AG09309 (cell line): ENCODE measurements at places on chromosomes 1 and 21.
A peak's percentile ranks its signal among the peaks of the same experiment; 100 is the strongest.

DNA sequence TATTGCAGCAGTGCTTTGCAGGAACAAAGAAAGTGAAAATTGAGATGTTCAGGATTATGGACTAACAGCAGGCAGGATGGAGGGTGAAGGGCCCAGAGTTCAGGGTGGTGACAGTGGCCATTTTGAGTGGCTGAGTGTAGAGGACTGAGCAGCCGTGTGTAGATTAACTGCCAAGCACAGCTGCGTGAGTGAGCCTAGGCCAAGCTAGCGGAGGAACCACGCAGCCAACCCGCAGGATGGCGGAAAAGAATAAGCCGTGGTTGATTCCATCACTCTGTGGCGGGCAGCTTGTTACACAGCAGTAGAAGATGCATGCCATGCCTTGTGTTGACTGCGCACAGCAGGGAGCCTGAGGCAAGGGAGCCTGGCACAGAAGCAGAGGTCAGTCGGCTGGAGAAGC lies 102.5 kb upstream of the KIF26B start:
- no peak for DNase-seq

- no peak for DNase-seq
These were observed 65.6 kb upstream of the ERRFI1 start for GRCh38 chr1:8091691-8092090.

- DNase-seq = peak; percentile 44
These were observed 89.6 kb upstream of the EDN2 start for GRCh38 chr1:41573785-41574713.

GRCh38 chr1:55773211-55773940 lies 558.2 kb upstream of the USP24 start:
- DNase-seq = no peak

DNA sequence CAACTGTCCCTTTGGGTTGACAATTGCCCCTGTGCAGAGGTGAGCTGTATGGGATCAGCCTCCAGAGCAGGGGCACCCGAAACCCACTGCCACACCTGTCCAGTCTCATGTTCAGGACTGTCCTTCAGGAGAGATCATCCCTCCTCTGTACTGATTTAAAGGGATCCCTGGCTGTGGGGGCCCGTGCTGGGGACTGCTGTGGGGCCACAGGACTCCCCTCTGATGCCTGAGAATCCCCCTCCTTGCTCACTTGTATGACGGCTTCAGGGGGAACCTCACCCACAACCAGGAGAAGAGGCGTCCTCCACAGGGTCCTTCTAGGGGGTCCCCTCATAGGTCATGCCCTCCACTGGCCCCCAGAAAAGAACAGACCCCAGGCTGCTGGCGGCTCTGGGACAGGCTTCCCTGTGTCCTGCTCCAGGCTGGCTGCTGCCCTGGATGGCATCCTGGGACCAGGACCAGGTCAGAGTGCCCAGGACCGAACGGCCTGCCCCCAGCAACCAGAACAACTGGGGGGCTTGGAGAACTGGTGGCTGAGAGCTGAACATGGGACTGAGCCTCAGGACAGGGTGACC lies 77.5 kb upstream of the ACTRT2 start:
- DNase-seq = no peak

GRCh38 chr1:179036844-179037465 lies 11.3 kb downstream of the FAM20B start:
- DNase-seq = no peak

- no peak for DNase-seq
These were observed 2.9 kb upstream of the LRP8 start for GRCh38 chr1:53330819-53331218.

DNA sequence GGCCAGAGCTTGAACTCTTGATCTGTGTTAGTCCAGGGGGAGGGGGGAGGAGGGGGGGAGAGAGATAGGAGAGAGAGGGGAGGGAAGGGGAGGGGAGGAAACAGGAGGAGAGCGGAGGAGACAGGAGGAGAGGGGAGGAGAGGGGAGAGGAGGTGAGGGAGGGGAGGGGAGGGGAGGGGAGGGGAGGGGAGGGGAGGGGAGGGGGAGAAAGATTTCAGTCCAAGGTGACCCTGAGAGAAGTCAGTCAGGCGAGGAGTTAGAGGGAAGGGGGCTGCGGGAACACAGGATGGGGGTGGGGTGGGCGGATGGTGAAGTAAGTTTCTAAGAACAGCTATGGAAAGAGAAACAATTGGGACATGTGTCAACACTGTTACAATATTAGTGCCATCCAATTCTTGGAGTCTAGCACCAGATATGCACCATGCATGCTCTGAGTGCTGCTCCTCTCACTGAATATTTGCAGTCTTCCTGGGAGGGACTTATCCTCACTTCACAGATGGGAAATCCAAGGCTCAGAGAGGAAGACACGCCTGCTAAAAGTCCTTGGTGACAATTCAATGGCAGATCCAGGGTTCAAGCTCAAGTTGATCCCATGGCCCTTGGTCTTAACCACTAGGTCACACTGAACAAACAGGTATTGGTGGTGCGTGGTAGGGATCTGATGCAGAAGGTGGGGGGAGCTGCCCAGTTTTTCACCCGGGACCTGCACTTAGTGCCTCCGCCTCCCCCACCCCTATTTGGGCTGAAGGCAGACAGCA lies 42.5 kb upstream of the ECE1 start:
- DNase-seq = no peak

- no peak for DNase-seq
These were observed 141.0 kb upstream of the JUN start for GRCh38 chr1:58924821-58925220.

DNA sequence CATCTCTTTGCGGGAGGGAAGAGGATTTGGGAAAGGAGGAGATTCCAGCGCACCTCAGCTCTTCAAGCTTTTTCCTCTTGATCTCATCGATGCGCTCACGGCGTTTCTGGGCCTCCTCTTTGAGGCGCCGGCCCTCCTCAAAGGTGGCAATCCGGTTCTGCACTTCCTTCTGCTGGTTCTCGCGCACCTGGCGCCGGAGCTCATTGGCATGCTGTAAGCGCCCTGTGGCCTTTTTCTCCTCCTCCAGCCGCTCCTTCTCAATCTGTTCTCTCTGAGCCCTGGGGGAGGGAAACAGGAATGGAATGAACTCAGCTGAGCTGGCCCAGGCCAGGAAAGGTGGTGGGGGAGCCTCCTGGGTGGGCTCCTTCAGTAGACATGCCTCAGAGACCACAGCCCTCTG lies 10.4 kb upstream of the VSIG8 start:
- DNase-seq = no peak

DNA sequence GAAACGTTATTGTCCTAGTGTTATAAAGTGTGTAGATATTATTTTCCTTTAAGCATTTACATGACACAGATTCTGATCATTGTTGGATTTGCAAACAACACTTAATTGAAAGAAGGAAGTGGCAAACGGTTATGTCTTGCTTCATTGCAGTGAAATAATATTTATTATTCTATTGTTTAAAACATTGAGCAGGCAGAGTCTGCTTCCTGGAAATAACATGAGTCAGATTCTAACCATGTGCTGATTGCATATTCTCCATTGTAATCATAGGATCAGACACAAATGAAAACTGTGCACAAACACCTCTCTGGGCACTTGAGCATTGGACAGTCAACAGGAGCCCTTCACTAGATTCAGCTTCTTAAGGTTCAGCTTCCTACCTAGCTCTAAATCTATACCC lies 46.8 kb upstream of the USP25 start:
- no peak for DNase-seq

- no peak for DNase-seq
These were observed 115.5 kb upstream of the KLHDC7A start for GRCh38 chr1:18365099-18365705.

GRCh38 chr1:48230236-48230635 lies 7.7 kb downstream of the SLC5A9 start:
- DNase-seq = no peak

DNA sequence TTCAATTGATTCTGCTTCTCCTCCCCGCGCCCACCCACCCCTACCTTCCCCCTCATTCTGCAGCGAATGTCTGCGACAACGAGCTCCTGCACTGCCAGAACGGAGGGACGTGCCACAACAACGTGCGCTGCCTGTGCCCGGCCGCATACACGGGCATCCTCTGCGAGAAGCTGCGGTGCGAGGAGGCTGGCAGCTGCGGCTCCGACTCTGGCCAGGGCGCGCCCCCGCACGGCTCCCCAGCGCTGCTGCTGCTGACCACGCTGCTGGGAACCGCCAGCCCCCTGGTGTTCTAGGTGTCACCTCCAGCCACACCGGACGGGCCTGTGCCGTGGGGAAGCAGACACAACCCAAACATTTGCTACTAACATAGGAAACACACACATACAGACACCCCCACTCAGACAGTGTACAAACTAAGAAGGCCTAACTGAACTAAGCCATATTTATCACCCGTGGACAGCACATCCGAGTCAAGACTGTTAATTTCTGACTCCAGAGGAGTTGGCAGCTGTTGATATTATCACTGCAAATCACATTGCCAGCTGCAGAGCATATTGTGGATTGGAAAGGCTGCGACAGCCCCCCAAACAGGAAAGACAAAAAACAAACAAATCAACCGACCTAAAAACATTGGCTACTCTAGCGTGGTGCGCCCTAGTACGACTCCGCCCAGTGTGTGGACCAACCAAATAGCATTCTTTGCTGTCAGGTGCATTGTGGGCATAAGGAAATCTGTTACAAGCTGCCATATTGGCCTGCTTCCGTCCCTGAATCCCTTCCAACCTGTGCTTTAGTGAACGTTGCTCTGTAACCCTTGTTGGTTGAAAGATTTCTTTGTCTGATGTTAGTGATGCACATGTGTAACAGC lies 339.9 kb downstream of the NTNG1 start:
- no peak for DNase-seq

DNA sequence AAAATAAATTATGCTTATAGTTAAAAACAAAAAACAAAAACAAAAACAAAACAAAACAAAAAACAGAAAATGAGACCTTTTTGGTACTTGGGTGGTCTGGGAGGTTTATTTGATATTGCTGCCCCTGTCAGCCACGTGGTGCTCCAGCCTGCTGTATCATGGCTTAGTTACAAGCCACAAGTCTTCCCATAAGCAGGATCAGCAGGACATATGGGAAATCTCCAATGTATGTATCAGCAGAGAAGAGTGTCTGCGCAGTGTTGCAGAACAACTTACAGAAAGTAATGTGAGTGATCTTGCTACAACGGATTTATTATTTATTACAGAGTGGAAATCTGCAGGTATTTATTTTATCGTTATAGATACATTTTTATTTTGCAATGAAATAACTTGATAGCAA lies 423.0 kb upstream of the TMPRSS15 start:
- DNase-seq = no peak

GRCh38 chr1:232524056-232524455 lies 105.9 kb downstream of the SIPA1L2 start:
- no peak for DNase-seq

DNA sequence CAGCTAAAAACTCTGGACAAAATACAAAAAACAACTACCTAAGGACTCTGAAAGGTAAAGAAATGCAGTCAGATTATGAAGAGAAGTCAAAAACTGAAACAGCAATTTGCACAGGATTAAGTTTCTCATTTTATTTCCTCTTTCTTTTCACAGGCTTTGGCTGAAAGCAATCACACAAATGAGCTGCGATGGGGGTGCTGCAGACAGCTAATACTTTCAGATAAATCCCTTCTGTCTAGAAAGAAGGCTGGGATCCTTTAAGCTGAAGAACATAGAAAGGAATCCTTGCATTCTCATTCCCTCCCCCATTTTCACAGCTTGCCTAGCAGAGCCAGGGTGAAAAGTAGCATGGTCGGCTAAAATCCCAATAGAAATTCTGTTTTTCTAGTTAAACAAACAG lies 32.0 kb upstream of the PRDX6 start:
- no peak for DNase-seq

- DNase-seq = no peak
These were observed 170.4 kb downstream of the ACTL8 start for GRCh38 chr1:17925290-17926237.

GRCh38 chr1:218983848-218984247 lies 189.8 kb upstream of the LYPLAL1 start:
- no peak for DNase-seq

DNA sequence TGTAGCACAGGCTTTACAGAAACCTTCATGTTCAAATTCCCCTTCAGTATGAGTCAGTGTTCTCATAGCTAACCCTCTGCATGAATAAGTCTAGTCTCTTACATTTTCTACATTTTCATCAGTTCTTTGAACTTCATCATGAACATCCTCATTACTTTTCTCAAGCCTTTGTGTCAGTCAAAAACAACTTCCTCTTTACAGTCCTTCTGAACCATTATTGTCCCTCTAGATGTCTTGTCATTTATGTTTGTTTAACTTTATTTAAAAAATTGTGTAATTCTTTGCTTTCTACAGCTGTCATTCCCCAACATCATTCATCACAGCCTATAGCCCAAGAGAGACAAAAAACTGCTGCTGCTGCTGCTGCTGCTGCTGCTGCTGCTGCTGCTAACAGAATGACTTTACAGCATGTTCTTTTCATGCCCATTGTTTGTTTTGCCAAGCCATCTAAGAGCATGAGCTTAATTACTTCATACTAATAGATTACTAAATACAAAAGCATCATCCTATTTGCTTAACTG lies 133.1 kb downstream of the LRRC40 start:
- DNase-seq = peak; percentile 13

GRCh38 chr1:28035420-28035819 lies 53.0 kb downstream of the EYA3 start:
- DNase-seq = no peak

GRCh38 chr1:228006034-228006785 lies 588 bp upstream of the WNT3A start:
- DNase-seq = no peak

GRCh38 chr1:210438928-210439841 lies 110.5 kb downstream of the HHAT start:
- DNase-seq = peak; percentile 97

GRCh38 chr1:240212556-240212955 lies 120.9 kb downstream of the FMN2 start:
- DNase-seq = no peak

- peak; percentile 18 for DNase-seq
These were observed 57.7 kb downstream of the ZC3H11B start for GRCh38 chr1:219555031-219555692.

DNA sequence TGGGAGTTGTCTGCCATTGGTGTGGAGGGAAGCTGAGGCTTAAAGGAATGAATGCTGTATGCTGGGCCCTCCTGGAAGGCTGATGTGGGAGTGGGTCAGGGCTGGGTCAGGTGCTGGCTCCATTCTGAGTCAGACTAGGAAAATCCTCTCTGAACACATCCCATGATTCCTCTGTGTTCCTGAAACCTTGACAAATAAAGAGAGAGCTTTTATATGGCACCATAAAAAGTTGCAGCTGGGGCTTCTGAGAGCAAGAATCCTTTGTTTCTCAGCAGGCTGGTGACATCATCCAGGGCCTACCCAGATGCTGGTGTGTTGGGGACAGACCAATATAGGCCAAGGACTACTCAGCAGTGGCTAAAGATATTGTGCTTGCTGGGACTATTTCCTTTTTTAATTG lies 27.8 kb upstream of the NFASC start:
- DNase-seq = peak; percentile 14

DNA sequence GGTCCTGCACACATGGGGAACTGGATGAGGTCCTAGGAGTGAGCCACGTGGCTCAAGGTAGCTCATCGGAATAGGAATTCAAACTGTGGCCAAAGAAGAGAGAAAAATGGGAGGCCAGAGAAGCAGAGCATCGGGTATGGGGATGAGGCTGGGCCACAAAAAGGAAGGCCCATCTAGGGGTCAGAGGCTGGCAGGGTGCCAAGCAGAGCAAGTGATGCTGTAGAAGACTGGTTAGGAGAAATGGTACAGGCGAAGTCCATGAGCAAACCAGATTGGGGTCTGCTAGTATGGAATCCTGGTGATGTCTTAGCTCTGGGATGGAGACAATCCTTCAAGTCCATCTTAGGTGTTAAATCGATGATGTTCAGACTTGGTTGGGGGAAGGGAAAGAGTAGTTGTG lies 68.0 kb downstream of the TEX35 start:
- no peak for DNase-seq

GRCh38 chr1:12157366-12158231 lies 9.2 kb upstream of the TNFRSF1B start:
- DNase-seq = no peak

- peak; percentile 71 for DNase-seq
These were observed 91.0 kb upstream of the FMN2 start for GRCh38 chr1:240000634-240001033.
